ENCODE measurements at places on chromosomes 11 and 22. TPM values are rescaled to one million over a fixed set of nuclear protein-coding genes. Genes with fewer than 3 reads are reported as not detected.

Gene MADD
- total RNA-seq = 46.4 TPM

Gene JHY
- total RNA-seq = 10.6 TPM

DNA sequence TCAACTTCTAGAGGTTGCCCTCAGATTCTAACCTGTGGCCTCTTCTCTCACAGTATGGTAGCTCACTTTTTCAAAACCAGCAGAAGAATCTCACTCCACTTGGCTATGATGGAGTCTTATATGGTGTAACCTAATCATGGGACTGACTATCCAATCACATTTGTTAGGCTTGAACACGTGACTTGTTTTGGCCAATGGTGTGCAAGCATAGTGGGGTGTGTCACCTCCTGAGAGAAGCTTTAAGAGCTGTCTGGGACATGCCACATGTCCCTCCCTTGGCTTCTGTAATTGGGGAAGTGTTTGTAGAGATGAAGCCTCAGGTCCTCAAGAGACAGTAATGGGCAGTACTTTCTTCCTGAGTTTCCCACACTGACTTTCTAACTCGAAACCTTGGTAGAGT is 12.8 kb upstream of the SMIM38 start:
- H3K4me1 ChIP-seq = no peaks in the 10 kb centered on the region
- H3K27me3 ChIP-seq = no peaks in the 10 kb centered on the region
- H3K4me3 ChIP-seq = no peak overlapping the region
- DNase-seq = no peak
- H3K27ac ChIP-seq = no peak overlapping the region
- no peaks in the 10 kb centered on the region for H3K36me3 ChIP-seq

- DNase-seq = no peak
- peaks cover 81% of the 10 kb centered on the region for H3K36me3 ChIP-seq
- H3K4me1 ChIP-seq = peaks cover 34% of the 10 kb centered on the region
- no peak overlapping the region for H3K27ac ChIP-seq
- no peaks in the 10 kb centered on the region for H3K27me3 ChIP-seq
Observed at GRCh38 chr11:64859542-64860414, 15.3 kb upstream of the CDC42BPG start.

GRCh38 chr22:32971276-32971675 is 86.9 kb downstream of the SYN3 start:
- no peak overlapping the region for H3K27ac ChIP-seq
- peaks cover 4% of the 10 kb centered on the region for H3K4me1 ChIP-seq
- H3K36me3 ChIP-seq = peaks cover 4% of the 10 kb centered on the region
- H3K27me3 ChIP-seq = no peaks in the 10 kb centered on the region
- no peak overlapping the region for H3K4me3 ChIP-seq
- peak; percentile 18 for DNase-seq

DNA sequence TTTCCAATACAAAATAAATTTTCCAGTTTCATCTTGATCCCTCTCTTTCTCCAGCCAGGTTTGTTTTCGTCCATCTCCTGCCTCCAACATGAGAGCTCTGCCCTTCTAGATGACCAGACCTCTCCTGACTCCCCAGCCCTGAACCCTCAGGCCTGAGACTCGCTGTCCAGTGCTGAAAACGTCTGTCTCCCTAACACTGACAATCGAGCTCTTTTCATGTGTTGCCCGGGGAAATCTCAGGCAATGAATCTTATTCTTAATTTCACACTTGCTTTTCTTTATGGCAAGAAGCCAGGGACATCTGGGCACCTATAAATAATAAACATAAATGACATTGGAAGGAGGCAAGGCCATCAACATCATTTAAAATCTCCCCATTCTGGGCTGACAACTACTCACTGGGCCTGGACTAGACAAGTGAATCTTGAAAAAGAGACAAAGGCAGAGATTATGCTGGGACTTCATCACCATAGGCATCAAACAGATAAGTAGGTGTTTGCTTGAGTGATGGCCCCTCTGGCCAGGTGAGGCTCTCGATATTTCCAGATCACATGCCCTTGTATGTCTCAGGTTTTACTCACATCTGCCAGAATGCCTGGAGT is 274.5 kb upstream of the B3GAT1 start:
- peaks cover 13% of the 10 kb centered on the region for H3K4me1 ChIP-seq
- no peaks in the 10 kb centered on the region for H3K36me3 ChIP-seq
- peaks cover 5% of the 10 kb centered on the region for H3K27me3 ChIP-seq
- no peak overlapping the region for H3K27ac ChIP-seq
- no peak overlapping the region for H3K4me3 ChIP-seq

DNA sequence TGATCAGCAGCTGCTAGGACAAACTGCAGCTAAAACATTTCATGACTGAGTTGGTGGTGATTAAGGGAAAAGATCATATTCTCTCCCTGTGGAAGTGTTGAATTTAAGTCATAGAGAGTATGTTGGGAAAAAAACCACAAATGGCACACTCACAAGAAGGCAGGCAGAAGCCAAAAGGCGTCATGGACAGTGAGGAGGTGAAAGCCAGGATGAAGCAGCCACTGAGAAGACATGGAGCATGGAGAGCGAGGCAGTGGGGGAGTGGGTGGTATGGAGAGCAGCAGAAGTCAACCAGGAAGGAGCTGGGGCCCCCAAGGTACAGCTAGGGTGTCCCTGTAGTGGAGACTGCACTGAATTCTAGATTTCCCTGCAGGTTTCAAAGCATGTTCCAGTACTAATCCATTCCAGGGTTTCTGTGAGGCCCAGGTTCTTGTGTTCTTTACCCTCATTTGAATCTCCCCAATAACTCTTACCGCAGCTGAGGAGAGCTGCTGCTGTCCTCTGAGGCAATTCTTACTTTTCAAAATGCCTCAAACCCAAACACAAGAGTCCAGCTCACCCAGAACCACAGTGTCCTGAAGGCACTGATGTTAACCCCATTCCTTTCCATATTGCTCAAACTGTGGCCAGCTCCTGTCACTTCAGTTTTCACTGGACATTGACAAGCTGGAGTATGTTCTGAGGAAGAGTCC is 191.8 kb upstream of the E2F8 start:
- no peak overlapping the region for H3K27ac ChIP-seq
- H3K4me3 ChIP-seq = no peak overlapping the region
- no peak for DNase-seq

Gene KRTAP5-11
- total RNA-seq = not detected

- no peak overlapping the region for H3K4me3 ChIP-seq
- no peaks in the 10 kb centered on the region for H3K36me3 ChIP-seq
- H3K27ac ChIP-seq = no peak overlapping the region
- no peaks in the 10 kb centered on the region for H3K27me3 ChIP-seq
Observed at GRCh38 chr22:35611891-35612576, 5.1 kb downstream of the MB start.

Gene VPS26B
- 51.0 TPM for total RNA-seq

Gene PRR33
- total RNA-seq = not detected

Gene LIF
- total RNA-seq = 0.61 TPM

Gene TNNT3
- total RNA-seq = 4.0 TPM

Gene GAL3ST1
- 10.3 TPM for total RNA-seq

Gene OR52M1
- not detected for total RNA-seq

DNA sequence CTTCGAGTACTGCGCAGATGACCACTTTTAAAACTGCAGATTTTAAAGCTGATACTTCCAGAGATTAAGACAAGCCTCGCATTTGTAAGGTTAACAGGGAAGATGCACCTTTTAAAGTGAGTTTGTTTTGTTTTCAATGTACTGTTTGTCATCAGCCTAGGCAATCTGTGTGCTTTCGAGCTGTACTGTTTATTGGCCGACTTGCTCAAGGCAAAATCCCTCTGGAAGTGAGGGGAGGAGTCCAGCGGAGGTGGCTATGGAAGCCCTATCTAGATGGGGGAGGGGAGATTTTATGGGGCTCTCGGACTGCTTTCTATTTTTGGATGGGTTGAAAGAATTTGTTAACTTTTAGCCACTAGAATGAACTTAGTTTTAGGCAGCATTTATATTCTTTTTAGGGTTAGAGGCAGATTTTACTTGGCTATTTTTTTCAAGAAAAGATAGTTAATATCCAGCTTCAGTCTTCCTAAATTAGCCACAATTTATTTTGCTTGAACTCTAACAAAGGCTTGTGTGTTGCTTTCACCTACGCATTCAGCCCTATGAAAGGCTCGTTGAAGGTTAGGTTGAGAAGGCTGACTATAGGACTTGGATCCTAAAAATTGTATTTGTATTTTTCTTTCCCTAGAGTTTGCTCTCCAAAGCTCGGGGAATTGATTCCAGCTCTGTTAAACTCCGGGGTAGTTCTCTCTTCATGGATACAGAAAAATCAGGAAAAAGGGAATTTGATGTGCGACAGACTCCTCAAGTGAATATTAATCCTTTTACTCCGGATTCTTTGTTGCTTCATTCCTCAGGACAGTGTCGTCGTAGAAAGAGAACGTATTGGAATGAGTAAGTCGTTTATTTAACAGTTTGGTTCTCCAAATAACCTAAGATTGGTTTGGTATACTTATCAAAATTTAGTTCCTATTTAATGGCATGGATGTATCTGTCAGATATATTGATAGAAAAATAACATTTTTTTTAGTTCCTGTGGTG is 2.1 kb downstream of the WEE1 start:
- no peaks in the 10 kb centered on the region for H3K36me3 ChIP-seq

Gene ZNF280B
- 5.0 TPM for total RNA-seq

DNA sequence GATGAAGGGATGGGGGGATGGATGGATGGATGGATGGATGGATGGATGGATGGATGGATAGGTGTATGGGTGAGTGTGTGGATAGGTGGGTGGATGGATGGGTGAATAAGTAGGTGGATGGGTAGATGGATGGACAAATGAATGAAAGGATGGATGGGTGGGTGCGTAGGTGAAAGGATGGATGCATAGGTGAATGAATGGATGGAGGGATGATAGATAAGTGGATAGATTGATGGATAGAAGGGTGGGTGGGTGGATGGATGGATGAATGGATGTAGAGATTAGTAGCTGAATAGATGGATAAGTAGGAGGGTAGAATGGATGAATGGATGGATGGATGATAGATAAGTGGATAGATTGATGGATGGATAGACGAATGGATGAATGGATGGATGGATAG is 152.7 kb downstream of the MN1 start:
- H3K4me3 ChIP-seq = no peak overlapping the region
- no peaks in the 10 kb centered on the region for H3K36me3 ChIP-seq
- no peak overlapping the region for H3K27ac ChIP-seq
- H3K27me3 ChIP-seq = no peaks in the 10 kb centered on the region

Gene USP2
- total RNA-seq = 3.8 TPM

Gene TENM4
- total RNA-seq = 70.5 TPM

- H3K4me3 ChIP-seq = no peak overlapping the region
- no peaks in the 10 kb centered on the region for H3K4me1 ChIP-seq
Observed at GRCh38 chr11:16160146-16160545, 196.2 kb downstream of the SOX6 start.

Gene CELSR1
- 2.9 TPM for total RNA-seq

GRCh38 chr11:74538680-74539079 is 45.2 kb upstream of the LIPT2 start:
- no peaks in the 10 kb centered on the region for H3K36me3 ChIP-seq
- H3K27ac ChIP-seq = no peak overlapping the region
- no peak overlapping the region for H3K4me3 ChIP-seq
- H3K27me3 ChIP-seq = no peaks in the 10 kb centered on the region

DNA sequence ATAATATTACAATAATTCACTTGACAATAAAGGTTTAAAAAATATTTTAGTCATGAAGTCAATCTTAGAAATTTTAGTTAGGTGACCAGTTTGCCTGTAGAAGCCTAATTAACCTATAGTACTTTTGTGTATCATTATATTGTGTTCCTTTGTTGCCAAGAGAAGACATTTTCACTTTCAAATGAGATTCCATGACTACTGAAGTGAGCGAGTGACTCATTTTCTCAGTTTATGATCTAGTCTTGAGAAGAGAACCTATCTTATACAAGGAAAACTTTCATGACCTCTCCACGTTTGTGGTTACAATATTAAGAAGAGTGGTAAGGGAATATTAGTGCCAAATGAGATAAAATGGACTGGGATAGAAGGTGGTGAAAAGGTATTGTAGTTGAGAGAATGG is 423.9 kb upstream of the CHORDC1 start:
- H3K27me3 ChIP-seq = no peaks in the 10 kb centered on the region
- H3K36me3 ChIP-seq = no peaks in the 10 kb centered on the region
- no peak for DNase-seq
- H3K27ac ChIP-seq = no peak overlapping the region
- no peak overlapping the region for H3K4me3 ChIP-seq
- no peaks in the 10 kb centered on the region for H3K4me1 ChIP-seq

GRCh38 chr11:63212742-63213141 is 30.7 kb downstream of the SLC22A25 start:
- no peaks in the 10 kb centered on the region for H3K27me3 ChIP-seq
- DNase-seq = peak; percentile 9
- no peak overlapping the region for H3K27ac ChIP-seq
- no peaks in the 10 kb centered on the region for H3K4me1 ChIP-seq
- H3K4me3 ChIP-seq = no peak overlapping the region
- H3K36me3 ChIP-seq = no peaks in the 10 kb centered on the region

DNA sequence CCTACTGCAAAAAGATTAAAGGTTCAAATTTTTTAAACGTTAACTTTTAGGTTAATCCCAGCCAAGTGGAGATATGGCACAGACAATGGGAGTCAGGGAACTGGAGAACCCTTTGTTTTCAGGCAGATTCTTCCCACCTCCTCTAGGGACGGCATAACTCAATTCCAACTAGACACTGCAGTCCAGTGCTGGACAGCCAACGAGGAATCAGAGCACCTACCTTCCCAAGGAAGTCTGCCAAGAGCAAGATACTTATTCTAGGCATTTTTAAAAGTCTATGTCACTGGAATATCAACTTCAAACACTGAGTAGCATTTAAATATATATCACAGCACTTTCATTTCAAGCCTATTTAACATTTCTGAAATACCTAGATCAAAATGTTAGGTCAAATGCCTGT is 7.3 kb downstream of the CADM1 start:
- no peak overlapping the region for H3K27ac ChIP-seq
- H3K4me3 ChIP-seq = no peak overlapping the region
- DNase-seq = no peak
- peaks cover 3% of the 10 kb centered on the region for H3K4me1 ChIP-seq
- H3K36me3 ChIP-seq = no peaks in the 10 kb centered on the region

Gene C11orf86
- total RNA-seq = 0.39 TPM

Gene MOGAT2
- total RNA-seq = not detected

Gene PLAAT4
- 12.2 TPM for total RNA-seq

GRCh38 chr11:133966921-133967598 is 10.3 kb upstream of the IGSF9B start:
- H3K27me3 ChIP-seq = no peaks in the 10 kb centered on the region
- peak; percentile 77 for DNase-seq
- peaks cover 75% of the 10 kb centered on the region for H3K4me1 ChIP-seq
- peak overlapping the region; percentile 58 for H3K27ac ChIP-seq
- no peaks in the 10 kb centered on the region for H3K36me3 ChIP-seq
- H3K4me3 ChIP-seq = no peak overlapping the region

- no peaks in the 10 kb centered on the region for H3K36me3 ChIP-seq
- DNase-seq = no peak
- H3K27ac ChIP-seq = no peak overlapping the region
Observed at GRCh38 chr22:42962295-42963230, 52.4 kb downstream of the PACSIN2 start.
